ENCODE measurements at places on chromosomes 2 and 18.

DNA sequence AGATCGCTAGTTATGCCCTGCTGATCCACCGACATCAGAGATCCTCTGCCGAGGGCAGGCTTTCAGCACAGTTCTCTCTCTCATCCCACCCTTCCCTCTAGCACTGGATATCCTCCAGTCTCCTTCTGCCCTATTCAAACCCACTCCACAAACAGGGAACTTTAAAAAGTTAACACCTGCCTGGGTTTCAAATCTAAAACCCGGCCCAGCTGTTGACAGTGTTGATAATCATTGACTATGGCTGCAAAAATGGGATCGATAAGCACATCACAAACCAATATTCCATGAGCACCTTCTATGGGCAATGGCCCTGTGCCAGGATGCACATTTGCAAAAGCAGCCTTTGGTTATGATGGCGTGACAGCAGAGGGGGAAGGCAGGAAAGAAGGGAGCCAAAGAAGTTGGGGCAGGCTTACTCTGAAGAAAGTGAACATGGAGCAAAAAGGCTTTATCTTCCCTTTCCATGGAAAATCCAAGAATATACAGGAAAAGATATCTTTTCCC lies 482.3 kb upstream of the KLHL29 start:
- DNase-seq = no peak

DNA sequence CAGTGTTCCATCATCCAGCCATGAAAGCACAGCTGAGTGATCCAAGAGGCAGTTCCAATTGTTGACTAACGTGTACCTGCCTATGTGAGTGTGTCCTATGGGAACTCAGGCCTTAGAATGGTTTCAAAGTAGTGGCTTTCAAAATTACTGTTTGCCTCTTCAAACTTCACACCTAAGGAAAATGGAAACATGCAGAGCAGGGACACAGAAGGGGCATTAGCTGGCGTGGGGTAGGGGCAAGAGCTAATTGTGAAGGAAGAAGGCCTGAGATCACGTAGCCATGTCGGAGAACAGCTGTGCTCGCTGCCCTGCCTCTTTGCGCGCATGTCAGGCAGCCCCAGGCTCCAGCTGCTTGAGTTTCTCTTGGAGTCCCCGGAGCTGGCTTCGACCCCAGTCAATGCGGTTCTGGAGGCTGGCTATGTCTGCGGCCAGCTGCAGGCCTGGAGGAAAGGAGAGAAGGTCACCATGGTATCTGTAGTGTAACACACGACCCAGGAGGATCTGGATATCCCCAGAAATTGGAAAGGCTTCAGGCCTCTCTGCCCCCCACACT lies 3.8 kb upstream of the IMP4 start:
- no peak for DNase-seq

DNA sequence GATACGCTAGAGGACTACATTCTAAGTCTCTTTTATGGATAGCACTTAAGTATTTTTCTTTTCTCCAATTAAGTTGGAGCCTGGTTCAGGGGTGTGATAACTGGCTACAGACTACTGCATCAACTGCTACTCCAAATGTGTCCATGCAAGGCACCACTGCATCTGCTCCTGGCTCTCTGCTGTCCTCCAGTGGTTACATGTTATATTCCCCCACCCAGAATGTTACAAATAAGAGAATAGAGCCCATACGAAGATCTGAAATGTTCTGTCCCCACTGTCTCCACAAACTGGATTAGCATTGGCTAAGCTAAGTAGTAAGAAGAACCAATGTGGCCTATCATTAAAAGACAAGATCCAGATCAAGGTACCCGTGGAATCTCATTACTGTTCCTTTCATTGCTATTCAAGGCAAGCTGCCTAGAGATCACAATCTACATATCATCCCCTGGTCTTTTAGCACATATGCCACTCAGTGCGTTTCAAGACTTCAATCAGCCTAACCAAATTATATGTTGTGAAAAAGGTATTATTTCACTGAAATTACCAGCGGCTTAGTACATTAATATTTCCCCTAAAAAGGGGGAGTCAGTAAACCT lies 308.3 kb upstream of the SLC8A1 start:
- DNase-seq = no peak

- no peak for DNase-seq
Observed at GRCh38 chr2:8752385-8752784, 70.5 kb downstream of the ID2 start.

GRCh38 chr2:129906139-129906860 lies 73.2 kb upstream of the RAB6C start:
- DNase-seq = no peak

GRCh38 chr2:219526320-219527075 lies 12.2 kb downstream of the ASIC4 start:
- no peak for DNase-seq

DNA sequence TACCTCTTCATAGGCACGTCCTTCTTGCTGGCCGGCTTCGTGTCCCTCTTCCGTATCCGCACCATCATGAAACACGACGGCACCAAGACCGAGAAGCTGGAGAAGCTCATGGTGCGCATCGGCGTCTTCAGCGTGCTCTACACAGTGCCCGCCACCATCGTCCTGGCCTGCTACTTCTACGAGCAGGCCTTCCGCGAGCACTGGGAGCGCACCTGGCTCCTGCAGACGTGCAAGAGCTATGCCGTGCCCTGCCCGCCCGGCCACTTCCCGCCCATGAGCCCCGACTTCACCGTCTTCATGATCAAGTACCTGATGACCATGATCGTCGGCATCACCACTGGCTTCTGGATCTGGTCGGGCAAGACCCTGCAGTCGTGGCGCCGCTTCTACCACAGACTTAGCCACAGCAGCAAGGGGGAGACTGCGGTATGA lies 2.3 kb downstream of the FZD7 start:
- no peak for DNase-seq

DNA sequence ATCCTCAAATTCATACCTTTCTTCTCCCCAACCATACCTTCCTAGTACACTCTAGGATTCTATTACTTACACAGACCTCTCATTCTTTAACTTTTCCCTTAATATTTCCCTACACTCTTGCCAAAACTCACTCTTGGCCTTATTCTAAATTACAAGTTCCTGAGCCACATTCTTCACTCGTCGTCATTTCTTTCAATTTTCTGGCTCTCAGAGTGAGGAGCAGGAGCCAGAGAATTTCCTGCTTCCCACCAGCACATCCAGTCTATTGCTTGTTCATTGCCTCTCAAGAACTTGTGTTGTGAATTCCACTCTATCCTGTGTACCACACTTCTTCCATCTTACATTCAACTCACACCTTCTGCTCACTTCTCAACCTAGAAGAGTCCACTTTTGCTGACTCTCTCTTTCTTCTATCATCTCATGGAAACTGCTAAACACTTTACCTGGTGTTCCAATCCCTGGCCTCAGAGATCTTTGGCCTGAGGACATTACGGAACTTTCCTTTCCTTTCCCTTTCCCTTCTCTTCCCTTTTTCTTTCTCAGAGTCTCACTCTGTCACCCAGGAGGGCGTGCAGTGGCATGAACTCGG lies 171.6 kb downstream of the PLCL1 start:
- DNase-seq = no peak

DNA sequence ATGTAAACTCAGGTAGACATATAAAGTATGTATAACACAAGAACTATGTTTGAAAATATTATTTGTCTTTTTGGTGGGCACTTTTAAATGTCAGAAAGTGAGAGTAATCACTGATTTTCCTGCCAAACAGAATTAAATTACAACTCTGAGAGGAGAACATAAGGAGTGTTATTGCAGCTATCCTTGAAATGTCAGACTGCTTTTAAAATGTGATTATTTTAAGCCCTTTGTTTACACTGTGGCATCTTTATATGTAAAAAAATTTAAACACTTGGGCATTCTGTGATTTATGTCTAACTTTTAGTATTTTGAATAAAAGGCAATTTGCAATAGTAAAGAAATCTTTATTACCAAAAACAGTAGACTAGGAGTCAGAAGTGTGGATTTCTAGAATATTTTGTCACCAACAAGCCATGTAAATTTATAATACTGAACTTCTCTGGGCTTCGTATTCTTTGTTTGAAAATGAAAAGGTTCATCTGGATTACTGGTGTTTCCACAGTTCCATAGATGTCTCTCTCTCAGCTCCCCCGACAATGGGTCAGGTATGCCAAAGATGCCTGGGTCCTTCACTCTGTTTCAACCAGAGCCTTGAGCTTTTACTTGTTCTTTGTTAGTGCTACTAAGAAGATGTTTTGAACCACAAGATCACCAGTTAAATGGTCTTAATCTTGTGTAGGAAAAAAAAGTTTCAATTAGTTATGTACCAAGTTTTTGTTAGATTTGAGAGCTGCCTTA lies 38.8 kb downstream of the GULP1 start:
- no peak for DNase-seq

DNA sequence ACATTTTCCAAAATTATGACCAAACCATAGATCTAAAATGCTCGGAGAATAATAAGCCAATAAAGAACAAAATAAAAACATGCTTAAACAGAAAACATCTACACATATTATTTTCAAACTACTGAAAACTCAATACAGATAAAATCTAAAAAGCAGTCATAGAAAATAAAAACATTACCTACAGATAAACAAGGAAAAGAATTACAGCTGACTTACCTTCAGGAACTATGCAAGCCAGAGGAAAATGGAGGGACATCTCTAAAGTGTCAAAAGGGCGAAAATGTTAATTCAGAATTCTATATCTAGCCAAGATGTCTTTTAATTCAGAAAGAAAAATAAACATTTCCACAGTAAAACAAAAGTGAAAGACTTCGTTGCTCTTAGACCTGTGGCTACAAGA lies 112.9 kb upstream of the GYPC start:
- no peak for DNase-seq

DNA sequence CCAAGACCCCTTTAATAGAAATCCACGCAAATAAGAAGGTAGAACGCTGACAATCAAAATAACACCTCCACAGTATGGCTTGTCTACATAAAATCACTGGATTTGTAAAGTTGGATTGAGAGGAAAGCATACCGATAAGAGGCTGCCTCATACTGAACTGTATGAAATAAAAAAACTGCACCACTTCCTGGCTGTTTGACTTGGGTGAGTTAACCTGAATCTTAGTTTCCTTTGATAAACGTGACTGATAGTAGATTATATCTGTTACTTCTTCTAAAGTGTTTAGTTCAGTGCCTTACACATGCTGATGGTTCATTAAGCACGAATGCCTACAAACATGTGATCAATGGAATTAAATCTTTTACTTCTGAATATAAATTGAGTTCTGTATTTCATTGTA lies 140.4 kb upstream of the RNF152 start:
- DNase-seq = no peak

GRCh38 chr18:5630900-5631413 lies 87.2 kb upstream of the EPB41L3 start:
- DNase-seq = no peak

DNA sequence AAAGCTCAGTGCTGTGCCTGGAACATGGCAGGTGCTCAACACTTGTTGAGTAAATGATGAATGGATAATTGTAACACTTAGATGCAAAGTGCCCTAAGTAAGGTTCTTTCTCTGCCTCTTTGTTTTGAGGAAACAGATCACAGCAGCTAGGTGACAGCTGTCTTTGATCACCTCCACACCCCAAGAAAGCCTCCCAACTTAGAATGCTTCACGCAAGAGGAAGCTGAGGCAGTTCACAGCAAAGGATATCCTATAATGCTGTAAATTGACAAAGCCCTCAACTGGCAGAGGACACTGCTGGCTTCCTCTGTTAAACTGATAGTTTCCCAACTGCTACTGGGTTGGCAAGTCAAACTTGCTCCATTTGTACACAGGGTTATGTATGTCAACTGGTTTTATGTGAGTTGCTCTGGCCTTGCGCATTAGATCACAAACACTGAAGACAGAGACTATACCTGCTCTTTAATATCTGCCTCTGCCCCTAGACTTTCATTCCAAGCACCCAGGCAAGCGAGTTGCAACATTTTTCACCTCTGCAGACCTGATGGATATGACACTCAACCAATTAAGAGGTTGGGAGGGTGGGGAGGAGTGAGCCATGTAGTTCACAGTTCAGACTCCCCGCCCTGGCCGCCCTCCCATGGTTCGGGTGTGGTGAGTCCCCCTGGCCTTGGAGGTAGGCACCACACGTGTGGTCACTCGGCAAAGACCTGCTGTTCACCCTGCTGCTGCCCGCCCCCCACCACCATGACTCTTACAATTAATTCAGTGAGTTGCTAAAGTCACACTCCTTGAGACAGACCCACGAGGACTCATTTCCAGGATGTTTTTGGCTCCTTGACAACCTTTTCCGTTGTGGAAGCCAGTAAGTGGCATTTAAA lies 4.8 kb upstream of the MALL start:
- DNase-seq = no peak

GRCh38 chr18:25875551-25876240 lies 214.7 kb downstream of the SS18 start:
- DNase-seq = no peak

- DNase-seq = peak; percentile 79
Observed at GRCh38 chr2:66803726-66804125, 368.8 kb downstream of the MEIS1 start.

DNA sequence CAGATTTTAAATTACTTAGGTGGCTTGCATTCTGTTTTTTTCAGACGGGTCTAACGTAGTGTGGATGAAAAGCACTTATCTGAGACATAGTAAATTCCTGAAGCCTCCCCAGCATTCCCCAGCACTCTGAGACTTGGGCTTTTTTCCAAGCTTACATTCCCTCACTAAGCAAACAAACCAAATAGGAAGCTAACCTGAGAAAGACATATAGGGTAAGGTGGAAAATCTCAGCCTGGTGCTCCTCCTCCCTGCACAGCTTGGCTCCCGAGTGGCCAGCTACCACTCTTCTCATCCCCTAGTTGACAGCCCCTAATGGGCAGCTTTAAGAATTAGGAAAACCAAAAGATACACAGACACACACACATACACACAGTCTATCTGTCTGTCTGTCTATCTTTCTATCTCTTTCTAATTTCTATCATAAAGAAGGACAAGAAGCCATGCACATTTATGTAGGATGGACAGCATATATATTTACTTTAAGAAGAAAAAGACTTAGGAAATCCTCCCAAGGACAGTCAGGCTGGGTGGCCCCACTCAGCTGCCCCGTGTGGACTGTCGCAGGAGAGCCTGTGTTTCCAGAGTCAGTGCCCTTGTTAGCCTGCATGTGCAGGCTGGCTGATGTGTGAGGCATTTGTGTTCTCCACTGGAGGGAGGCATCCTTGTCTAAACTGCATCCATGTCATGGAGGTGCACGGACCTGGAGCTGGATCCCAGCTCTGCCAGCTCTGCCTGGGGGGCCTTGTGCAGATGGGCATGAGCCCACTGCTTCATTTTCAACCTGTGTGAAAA lies 8.2 kb downstream of the CNNM3 start:
- DNase-seq = no peak

- DNase-seq = no peak
Observed at GRCh38 chr18:37514953-37515352, 50.6 kb downstream of the CELF4 start.

GRCh38 chr2:7984693-7985353 lies 697.0 kb upstream of the ID2 start:
- DNase-seq = no peak
